ENCODE measurements at places on chromosomes 6 and 20.

GRCh38 chr6:129776542-129777330 lies 66.8 kb upstream of the ARHGAP18 start:
- DNase-seq = no peak

- DNase-seq = no peak
Measured at GRCh38 chr20:63694584-63695423, 1.6 kb upstream of the TNFRSF6B start.

DNA sequence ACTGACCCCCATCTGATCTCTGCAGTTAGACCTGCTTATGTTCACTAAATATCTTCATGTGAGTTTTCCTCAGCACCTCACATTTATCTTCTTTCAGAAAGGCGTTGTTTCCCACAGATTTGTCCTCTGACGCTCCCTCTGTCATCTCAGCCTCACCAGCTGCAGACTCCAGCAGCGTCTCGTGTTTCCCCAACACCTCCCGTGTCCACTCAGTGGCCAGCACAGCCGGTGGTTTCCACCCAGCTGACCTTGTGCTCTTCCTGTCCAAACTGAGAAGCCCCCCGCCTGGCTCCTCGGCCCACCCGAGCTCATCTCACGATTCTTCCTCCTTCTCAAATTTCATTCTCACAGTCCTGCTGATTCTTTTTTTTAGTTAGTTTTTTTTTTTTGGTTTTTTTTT lies 12.5 kb downstream of the ERMARD start:
- no peak for DNase-seq

DNA sequence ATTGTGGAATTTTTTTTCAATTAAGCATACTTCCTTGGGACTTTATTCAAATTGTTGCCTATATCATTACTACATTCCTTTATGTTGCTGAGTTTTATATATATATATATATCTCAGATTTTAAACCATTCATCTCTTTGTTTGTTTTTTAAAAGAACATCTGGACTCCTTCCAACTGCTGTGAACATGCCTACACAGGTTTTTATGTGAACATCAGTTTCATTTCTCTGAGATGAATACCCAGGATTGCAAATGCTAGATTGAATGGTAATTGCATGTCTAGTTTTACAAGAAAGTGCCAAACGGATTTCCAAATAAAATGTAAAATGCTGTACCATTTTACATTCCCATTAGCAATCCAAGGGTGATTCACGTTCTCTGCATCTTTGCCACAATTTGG lies 1289.3 kb downstream of the HACE1 start:
- DNase-seq = no peak

GRCh38 chr6:28082939-28083338 lies 2.6 kb downstream of the ZNF165 start:
- DNase-seq = no peak

GRCh38 chr6:84998223-84998622 lies 233.8 kb upstream of the TBX18 start:
- no peak for DNase-seq

DNA sequence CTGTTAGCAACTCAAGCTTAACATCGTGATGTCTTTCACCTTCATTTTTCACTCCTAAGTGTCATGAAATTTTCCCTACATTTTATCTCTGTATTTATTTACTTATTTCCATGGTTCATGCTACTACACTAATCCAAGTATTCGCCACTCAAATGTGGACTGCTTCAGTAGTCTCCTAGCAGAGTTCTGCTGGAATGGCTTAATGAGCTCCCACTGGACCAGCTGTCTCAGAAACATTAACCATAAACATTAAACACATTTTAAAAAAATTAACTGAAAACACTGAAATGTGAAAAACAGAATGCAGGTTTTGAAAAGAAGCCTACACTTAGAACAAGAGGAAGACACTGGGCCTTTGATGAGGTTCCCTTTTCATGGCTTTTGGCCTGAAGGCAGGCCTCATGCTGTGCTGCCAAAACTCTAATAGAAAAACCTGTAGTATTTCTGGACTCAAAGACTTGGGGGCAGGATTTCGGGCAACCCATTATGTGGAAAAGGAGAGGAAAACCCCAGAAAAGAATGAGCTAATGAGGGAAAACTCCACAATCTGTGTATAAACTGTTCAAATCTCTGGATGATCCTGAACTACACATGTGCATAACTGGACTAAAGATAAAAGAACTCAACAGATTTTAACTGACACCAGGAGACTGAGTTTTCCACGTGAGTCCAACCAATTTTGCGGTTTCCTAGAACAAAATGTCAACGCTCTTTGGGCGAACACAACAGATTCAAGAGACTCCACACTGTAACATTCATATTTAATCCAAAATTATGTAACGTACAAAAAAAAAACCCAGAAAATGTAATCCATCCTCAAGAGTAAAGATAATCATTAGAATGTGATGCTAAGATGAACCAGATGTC lies 33.0 kb downstream of the SAMD3 start:
- no peak for DNase-seq

GRCh38 chr6:152117156-152118133 lies 310.0 kb downstream of the ESR1 start:
- no peak for DNase-seq

- peak; percentile 47 for DNase-seq
Measured at GRCh38 chr6:116390581-116390980, 19.8 kb downstream of the DSE start.

DNA sequence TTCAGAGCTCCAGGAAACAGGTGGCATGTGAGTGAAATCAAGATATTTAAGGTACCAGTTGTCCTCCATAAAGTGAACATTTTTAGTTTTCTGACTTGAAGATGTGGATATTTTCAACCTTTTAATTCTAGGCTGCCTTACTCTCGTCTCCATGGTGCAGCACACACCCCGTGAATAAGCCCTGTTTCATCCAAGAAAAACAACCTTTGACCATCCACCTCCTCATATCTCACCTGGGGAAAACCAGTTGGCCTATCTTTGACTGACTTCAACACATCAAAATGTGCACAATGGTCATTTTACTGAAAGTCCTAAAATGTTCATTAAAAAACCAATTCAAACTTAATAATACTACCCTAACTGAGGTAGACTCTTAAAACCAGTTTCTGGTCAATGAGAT lies 73.8 kb upstream of the CD2AP start:
- DNase-seq = no peak

DNA sequence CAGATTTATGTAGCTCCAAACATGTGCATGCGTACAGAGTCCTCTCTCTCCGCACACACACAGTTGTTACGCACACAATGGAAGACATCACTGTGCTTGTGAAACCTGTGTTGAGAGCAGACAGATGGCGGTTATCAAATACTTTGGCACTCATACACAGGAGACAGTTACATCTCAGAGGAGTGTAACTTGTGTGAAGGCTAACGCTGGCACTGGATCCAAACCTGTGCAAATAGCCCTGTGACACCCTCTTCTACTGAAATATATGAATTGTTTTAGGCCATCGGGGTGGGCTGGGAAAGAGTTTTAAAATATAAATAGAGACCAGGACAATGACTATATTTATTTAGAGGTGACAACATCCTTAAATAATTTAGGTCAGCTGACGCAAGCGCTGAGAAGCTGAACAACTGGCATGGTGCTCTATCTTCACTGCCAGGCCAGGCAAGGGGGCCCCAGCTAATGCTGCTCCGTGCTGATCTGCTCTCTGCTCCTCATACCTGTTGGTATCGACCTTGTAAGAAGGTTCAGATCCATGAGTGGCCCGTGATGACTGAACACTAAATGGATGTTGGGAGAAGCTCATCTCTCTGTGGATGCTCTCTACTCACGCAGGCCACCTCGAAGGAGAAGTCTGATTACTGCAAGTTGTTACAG lies 69.4 kb downstream of the FOXC1 start:
- no peak for DNase-seq

DNA sequence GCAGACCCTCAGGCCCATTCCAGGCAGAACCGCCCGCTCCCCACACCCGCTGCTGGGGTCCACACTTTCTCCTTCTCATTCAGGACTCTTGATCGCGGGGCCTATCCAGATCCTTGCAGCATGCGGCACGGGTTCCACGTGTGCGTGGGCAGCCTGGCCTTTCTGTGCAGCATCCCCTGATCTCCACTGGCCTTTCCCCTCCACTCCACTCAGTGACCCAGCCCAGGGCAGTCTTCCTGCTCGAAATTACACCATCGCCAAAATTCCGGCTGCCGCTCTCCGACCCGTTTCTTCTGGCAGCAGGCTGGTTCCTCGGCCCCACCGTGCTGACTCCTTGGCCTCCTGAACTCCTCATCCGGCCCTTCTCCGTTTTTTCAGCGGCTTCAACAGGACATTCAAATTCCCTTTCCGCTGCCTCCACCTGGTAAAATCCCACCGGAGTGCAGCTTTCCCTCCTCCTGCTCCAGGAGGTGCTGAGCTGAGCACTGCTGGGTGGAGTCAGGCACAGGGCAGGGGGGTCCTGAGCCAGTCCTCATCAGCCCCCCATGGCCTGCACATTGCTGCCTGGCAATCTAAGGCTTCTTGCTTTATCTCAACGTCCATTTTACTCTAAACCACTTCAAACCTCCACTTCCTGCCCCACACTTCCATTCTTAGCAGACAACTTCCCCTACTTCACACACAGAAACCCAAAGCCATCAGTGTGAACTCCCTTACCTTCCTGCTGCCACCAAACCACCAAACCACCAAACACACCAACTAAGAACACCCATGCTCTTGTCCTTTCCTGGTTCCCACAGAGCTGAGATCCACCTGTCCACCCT lies 9.0 kb downstream of the SFT2D1 start:
- peak; percentile 81 for DNase-seq

DNA sequence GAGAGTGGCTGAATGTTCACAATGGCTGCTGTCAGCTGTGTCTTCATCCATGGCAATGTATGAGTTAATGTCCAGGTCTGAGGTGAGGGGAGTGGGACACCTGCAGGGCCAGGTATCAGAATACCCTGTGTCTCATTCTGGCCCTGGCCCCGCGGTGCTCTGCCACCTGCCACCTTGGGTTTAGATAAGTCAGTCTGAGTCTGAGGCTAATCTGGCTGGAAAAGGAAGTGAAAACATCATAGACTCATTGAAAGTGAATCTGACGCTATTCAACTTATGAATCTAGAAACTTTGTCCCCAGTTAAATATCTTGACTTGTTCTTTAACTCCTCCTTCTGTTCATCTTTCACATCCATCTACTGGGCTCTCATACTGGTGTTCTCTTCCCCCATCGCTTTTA lies 267.1 kb upstream of the JAG1 start:
- DNase-seq = peak; percentile 42

GRCh38 chr6:21355638-21356037 lies 237.9 kb upstream of the SOX4 start:
- DNase-seq = no peak

- peak; percentile 49 for DNase-seq
Measured at GRCh38 chr6:117483004-117483644, 650 bp downstream of the DCBLD1 start.

GRCh38 chr6:21181866-21182265 lies 411.7 kb upstream of the SOX4 start:
- DNase-seq = no peak

DNA sequence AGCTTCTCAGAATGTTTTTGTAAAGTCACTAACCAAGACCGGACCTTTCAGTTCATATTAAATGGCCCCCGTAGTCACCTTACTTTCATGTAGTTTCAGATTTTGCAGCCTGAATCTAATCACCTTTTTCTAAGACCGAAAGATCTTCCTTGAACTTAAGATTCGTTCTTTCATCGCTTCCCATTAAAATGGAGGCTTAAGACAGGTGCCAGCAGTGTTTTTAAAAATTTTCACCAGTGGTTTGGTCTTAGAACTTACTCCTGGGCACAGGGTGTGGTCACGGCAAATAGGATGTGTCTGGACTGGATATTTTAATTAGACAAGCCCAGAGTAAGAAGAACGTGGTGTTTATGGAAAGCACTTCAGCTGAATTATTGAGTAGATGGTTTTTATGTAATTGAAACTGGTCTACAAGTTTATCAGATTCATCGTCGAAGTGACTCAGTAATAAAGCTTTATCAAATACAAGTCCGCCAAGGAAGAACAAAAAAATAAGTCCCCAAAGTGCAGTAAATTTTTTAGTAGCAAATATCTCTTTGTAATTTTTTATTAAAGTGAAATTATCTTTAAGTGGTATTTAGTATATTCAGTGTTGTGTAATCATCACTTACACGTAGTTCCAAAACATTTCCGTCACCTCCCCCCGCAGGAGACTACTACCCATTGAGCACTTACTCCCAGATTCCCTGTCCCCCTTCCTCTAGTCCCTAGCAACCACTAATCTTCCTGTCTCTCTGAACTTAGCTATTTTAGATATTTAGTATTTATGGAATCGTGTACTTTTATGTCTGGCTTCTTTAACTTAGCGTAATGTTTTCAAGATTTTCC lies 868 bp downstream of the SRSF3 start:
- DNase-seq = no peak

- DNase-seq = peak; percentile 80
Measured at GRCh38 chr6:43070028-43070632, 6.0 kb upstream of the PTK7 start.

DNA sequence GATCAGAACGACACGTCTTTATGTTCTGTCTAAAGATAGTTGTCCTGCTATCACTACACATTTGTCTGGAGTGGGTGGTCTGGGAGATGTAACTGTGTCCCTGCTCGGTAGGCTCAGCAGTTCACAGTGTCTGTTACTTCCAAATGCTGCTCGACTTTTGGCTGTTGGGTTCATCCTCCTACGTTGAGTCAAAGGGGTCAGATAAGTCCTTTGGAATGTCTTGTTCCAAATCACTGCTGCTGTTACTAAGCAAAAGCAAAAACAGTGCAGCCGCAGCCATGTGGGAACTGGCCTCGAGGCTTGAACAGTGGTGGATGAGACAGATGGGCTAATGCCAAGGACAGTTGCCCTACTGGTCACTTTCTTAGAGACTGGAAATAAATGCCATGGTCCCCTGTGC lies 272.2 kb upstream of the MAP3K7 start:
- no peak for DNase-seq

- no peak for DNase-seq
Measured at GRCh38 chr20:44171775-44172571, 15.0 kb downstream of the JPH2 start.

- no peak for DNase-seq
Measured at GRCh38 chr20:3090565-3090964, 6.0 kb upstream of the AVP start.
